ENCODE measurements at places on chromosomes 4 and X. TPM values are rescaled to one million over a fixed set of nuclear protein-coding genes. Genes with fewer than 3 reads are reported as not detected.

NONO gene
- total RNA-seq, result 341 TPM

OPRPN gene
- total RNA-seq, result not detected

DNA sequence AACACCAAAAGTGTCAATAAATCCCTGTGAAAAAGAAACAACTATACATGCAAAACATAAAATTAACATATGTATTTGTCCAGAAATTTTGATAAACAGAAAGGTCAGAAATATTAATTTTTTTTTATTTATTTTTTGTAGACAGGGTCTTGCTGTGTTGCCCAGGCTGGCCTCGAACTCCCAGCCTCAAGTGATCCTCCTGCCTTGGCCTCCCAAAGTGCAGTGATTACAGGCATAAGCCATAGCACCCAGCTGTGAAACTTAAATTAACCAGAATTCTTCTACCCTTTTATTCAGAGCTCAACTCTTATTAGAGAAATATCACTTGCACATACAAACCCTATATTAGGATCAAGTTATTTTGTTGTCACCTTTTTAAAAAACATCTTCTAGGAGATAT lies 16.2 kb downstream of the ANAPC10 start:
- H3K4me3 ChIP-seq, result no peak overlapping the region
- no peak overlapping the region for H3K27ac ChIP-seq
- peaks cover 28% of the 10 kb centered on the region for H3K36me3 ChIP-seq
- H3K27me3 ChIP-seq, result no peaks in the 10 kb centered on the region
- H3K4me1 ChIP-seq, result peaks cover 19% of the 10 kb centered on the region
- no peak for DNase-seq

KDM6A gene
- 14.4 TPM for total RNA-seq

GRCh38 chrX:36422368-36422767 lies 502.8 kb downstream of the CFAP47 start:
- no peak overlapping the region for H3K27ac ChIP-seq
- DNase-seq, result no peak
- no peaks in the 10 kb centered on the region for H3K27me3 ChIP-seq
- no peak overlapping the region for H3K4me3 ChIP-seq

MAGEB5 gene
- total RNA-seq, result not detected

- peaks cover 15% of the 10 kb centered on the region for H3K27me3 ChIP-seq
- no peaks in the 10 kb centered on the region for H3K4me1 ChIP-seq
- no peak overlapping the region for H3K27ac ChIP-seq
- no peak overlapping the region for H3K4me3 ChIP-seq
Measured at GRCh38 chr4:92346289-92346688, 42.5 kb downstream of the GRID2 start.

DNA sequence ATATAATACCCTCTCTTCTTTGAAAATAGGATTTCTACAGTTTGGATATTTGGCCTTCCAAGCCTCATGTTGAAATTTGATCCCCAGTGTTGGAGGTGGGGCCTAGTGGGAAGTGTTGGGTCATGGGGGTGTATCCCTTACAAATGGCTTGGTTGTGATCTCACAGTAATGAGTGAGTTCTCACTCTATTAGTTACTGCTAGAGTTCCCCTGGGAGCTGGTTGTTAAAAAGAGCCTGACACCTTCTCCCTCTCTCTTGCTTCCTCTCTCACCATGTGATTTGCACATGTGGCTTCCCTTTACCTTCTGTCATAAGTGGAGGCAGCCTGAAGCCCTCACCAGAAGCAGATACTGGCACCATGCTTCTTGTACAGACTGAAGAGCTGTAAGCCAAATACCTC lies 73.9 kb downstream of the HDAC8 start:
- no peaks in the 10 kb centered on the region for H3K27me3 ChIP-seq
- H3K27ac ChIP-seq, result no peak overlapping the region
- no peaks in the 10 kb centered on the region for H3K4me1 ChIP-seq
- no peak overlapping the region for H3K4me3 ChIP-seq
- no peak for DNase-seq
- no peaks in the 10 kb centered on the region for H3K36me3 ChIP-seq

DKC1 gene
- 31.1 TPM for total RNA-seq

GRCh38 chrX:134734466-134734952 lies 76.2 kb upstream of the PLAC1 start:
- H3K27me3 ChIP-seq, result no peaks in the 10 kb centered on the region
- H3K4me3 ChIP-seq, result no peak overlapping the region
- peaks cover 60% of the 10 kb centered on the region for H3K4me1 ChIP-seq

- no peak overlapping the region for H3K4me3 ChIP-seq
- no peak for DNase-seq
- peaks cover 3% of the 10 kb centered on the region for H3K36me3 ChIP-seq
- H3K27me3 ChIP-seq, result no peaks in the 10 kb centered on the region
- no peaks in the 10 kb centered on the region for H3K4me1 ChIP-seq
Measured at GRCh38 chr4:153257991-153258390, 53.7 kb downstream of the TRIM2 start.

TMEM255A gene
- total RNA-seq, result 0.15 TPM

RHOXF1 gene
- not detected for total RNA-seq

DNA sequence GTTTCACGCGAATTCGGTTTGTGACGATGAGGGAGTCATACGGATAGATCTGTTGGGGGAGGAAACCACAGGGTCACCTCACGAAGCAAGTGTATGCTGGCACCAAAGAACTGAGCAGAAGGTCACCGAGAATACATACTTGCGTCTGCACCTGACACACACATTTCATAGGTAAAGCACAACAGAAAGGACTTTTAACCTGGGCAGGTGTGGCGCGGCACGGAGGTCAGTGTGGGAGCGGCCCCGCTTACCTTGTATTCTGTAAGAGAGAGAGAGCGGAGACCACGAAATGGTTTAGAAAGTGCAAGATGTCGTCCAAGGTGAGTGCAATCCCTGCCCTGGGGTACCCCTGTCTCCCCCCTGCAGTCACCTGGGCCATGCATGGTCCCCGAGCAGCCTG lies 43.6 kb upstream of the AFAP1 start:
- peaks cover 42% of the 10 kb centered on the region for H3K4me1 ChIP-seq
- no peaks in the 10 kb centered on the region for H3K36me3 ChIP-seq
- H3K4me3 ChIP-seq, result no peak overlapping the region
- no peak overlapping the region for H3K27ac ChIP-seq

GRCh38 chr4:66628146-66628545 lies 917.2 kb downstream of the CENPC start:
- H3K27me3 ChIP-seq, result no peaks in the 10 kb centered on the region
- H3K4me3 ChIP-seq, result no peak overlapping the region
- H3K36me3 ChIP-seq, result no peaks in the 10 kb centered on the region
- peaks cover 10% of the 10 kb centered on the region for H3K4me1 ChIP-seq
- no peak for DNase-seq

DRP2 gene
- 0.23 TPM for total RNA-seq

DNA sequence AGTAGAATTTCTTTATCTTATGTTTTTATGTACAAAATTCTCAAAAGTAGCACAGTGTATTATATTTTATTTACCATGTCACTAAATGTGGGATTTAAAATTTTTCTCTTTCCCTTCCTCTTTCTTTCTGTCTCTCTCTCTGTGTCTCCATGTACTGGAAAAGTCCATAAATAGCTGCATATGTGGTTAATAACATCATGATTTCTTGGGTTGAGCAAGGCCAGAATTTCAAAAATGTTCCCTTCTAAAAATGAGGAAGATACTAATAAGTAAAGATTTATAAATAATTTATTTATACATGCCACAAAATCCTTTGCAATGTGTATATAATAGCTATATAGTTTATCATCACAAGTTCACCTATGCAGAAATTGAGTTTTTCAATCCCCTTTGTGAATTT lies 29.1 kb upstream of the DKK2 start:
- peaks cover 37% of the 10 kb centered on the region for H3K4me1 ChIP-seq
- H3K36me3 ChIP-seq, result no peaks in the 10 kb centered on the region
- no peak overlapping the region for H3K27ac ChIP-seq
- no peak for DNase-seq

TMEM144 gene
- 2.6 TPM for total RNA-seq

DNA sequence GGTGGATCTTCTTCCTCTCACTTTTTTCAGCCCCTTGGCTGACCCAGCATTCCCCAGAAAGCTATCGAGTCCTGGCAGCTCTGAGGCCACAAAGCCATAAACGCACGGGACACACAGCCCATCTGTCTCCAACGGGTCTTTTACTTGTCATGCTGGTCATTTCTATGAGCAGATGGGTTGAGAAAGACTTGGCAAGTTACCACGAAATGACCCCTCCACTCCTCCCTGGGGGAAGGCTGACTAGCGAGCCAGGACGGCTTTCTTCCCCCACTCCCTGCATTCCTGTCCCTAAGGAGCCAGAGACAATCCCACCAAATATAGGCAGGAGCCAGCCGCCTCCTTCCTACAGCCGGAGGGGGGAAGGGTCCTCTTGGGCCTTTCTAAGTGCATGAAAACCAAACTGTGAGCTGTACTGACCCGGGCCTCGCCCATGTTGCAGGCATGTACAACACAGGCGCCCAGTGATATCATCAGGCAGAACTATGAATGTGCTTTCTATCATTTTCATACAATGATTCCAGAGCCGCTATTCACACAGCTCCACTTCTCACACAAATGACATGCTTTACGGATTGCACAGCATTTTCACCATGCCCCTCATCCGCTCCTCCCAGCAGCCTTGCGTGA lies 28.6 kb downstream of the AFAP1 start:
- peak overlapping the region; percentile 99 for H3K27ac ChIP-seq
- peaks cover 89% of the 10 kb centered on the region for H3K4me1 ChIP-seq
- H3K36me3 ChIP-seq, result no peaks in the 10 kb centered on the region
- H3K27me3 ChIP-seq, result no peaks in the 10 kb centered on the region
- H3K4me3 ChIP-seq, result peak overlapping the region; percentile 57

- H3K27me3 ChIP-seq, result no peaks in the 10 kb centered on the region
- H3K36me3 ChIP-seq, result peaks cover 45% of the 10 kb centered on the region
- H3K27ac ChIP-seq, result no peak overlapping the region
- DNase-seq, result no peak
Measured at GRCh38 chrX:46485897-46486296, 59.3 kb downstream of the ZNF674 start.

DNA sequence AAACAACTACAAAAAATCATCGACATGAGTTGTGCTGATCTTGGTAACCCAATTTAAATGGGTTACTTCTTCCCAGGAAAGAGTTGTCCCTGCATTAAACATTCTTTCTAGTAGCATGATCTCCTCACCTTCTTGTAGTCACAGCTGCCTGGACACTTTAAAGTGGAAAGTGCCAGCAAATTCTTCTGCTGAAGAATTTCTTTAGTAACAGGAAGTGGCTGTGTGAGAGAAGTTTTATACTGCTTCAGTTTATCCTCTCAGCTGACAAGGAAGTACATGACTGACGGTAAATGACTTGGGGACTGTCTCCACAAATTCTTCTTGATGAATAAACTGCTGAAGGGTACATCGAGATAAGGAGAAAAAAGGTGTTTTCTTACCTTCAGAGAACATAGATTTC lies 18.2 kb upstream of the TNIP3 start:
- peak overlapping the region; percentile 66 for H3K27ac ChIP-seq
- peaks cover 11% of the 10 kb centered on the region for H3K4me1 ChIP-seq
- no peaks in the 10 kb centered on the region for H3K36me3 ChIP-seq
- peaks cover 5% of the 10 kb centered on the region for H3K27me3 ChIP-seq
- DNase-seq, result no peak

GRCh38 chr4:59126159-59126558 lies 2016.0 kb upstream of the IGFBP7 start:
- no peak overlapping the region for H3K27ac ChIP-seq
- H3K4me3 ChIP-seq, result no peak overlapping the region
- no peaks in the 10 kb centered on the region for H3K36me3 ChIP-seq
- H3K4me1 ChIP-seq, result no peaks in the 10 kb centered on the region

DNA sequence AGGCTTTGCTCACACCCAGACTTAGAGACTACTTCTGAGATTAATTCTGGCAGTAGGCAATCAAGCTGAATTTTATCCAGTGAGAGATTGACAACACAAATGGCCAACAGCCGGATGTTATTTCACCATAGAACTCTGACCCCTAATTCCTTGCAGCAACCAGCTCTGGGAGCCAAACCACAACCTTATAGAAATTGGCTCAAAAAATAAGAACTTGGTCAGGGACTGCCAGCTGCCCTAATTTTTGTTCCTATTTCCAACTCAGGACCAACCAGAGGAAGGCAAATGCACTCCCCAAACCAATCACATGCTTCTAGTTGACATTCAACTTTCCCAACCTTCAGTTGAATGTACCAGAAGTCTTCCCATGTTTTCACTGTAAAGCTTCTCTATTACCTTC lies 269.7 kb downstream of the HS3ST1 start:
- no peaks in the 10 kb centered on the region for H3K4me1 ChIP-seq
- DNase-seq, result no peak
- H3K27me3 ChIP-seq, result peaks cover 2% of the 10 kb centered on the region
- no peaks in the 10 kb centered on the region for H3K36me3 ChIP-seq

ADH7 gene
- not detected for total RNA-seq

GRCh38 chr4:9977518-9978031 lies 43.7 kb downstream of the SLC2A9 start:
- no peak for DNase-seq
- no peaks in the 10 kb centered on the region for H3K36me3 ChIP-seq
- no peak overlapping the region for H3K4me3 ChIP-seq
- H3K27ac ChIP-seq, result no peak overlapping the region
- no peaks in the 10 kb centered on the region for H3K4me1 ChIP-seq

DNA sequence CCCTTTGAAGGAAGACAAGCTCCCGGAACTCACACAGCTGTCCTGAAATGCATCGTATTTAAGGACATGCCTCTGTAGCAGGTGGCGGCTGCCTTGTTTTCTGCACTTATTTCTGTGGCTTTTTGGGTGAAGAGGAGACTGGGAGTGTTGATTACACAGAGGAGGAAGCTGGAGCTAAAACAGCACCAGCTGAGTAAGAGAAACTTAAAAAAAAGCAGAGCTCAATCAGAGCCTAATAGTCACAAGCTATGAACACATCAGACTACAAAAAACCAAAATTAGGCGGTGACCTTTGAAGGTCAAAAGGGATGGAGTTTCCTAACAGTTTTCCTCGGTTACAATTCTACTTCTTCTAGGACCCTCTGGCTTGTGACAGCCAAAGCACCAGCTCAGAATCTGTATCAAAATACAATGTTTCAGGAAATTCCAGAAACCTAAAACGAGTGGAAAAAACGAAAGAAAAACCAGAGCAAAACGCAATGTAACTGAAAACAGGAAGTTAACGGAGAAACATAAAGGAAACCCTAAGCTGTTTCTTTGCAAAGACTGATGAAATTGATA lies 13.5 kb downstream of the PRKX start:
- H3K27me3 ChIP-seq, result no peaks in the 10 kb centered on the region
- peaks cover 60% of the 10 kb centered on the region for H3K4me1 ChIP-seq
- DNase-seq, result no peak
- peak overlapping the region; percentile 99 for H3K27ac ChIP-seq
- H3K4me3 ChIP-seq, result peak overlapping the region; percentile 65

- H3K27me3 ChIP-seq, result no peaks in the 10 kb centered on the region
- H3K4me3 ChIP-seq, result no peak overlapping the region
- no peak overlapping the region for H3K27ac ChIP-seq
Measured at GRCh38 chr4:5626913-5627312, 81.4 kb downstream of the EVC2 start.

DNA sequence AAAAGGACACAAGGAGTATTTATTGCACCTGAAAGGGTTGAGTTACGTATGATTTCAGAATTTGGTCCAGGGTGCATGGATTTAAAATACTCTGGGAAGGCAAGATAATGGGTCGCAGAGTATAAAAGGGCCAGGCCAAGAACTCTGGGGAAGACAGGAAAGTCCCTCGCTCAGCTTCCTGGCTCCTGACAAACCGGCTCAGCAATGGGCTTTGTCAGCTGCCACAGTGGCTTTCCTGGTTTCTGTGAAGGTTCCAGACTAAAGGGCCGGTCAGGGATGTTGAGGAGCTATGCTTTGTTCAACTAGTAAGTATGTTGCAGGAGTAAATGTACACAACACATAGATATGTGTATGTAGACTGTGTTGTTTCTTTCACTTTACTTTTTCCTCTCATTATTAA lies 154.4 kb upstream of the ETNPPL start:
- no peak for DNase-seq
- no peaks in the 10 kb centered on the region for H3K36me3 ChIP-seq
- H3K27ac ChIP-seq, result no peak overlapping the region
- peaks cover 6% of the 10 kb centered on the region for H3K4me1 ChIP-seq

PAK3 gene
- 0.46 TPM for total RNA-seq

Measured in chondrocyte (in vitro differentiated cells).